ENCODE measurements at places on chromosomes 16 and 17.

DNA sequence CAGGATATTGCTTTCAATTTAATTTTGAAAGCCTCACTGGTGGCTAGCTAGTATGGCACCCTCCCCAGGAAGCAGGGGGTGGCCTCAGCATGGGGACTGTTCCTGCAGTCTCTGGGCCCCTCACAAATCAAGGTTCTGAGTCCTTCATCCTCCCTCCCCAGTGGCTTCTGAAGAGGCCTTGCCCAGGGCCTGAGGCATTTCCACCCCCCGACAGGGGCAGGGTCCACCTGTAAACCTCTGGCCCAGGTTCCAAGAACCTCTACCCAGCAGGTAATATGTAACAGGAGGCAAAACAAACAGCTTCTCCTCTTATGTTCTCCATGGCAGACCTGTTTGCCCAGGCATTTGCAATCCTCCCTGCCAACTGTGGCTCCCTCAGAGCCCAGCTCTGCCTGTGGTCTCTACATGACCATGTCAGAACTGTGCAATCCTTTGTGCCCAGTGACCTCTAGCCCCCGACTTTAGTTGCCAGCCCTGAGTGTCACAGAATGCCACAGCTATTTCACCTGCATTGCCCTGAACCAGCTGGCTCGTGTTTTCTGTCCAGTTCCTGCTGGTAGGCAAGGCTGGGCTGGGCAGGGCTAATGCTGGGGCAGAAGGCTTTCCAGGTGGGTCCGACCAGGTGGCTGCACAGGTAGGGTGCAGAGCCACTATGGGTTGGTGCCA, 14.3 kb downstream of the ACSF2 start:
- no peak for DNase-seq

GRCh38 chr16:4991754-4992153, 33.6 kb downstream of the SEC14L5 start:
- no peak for DNase-seq

DNA sequence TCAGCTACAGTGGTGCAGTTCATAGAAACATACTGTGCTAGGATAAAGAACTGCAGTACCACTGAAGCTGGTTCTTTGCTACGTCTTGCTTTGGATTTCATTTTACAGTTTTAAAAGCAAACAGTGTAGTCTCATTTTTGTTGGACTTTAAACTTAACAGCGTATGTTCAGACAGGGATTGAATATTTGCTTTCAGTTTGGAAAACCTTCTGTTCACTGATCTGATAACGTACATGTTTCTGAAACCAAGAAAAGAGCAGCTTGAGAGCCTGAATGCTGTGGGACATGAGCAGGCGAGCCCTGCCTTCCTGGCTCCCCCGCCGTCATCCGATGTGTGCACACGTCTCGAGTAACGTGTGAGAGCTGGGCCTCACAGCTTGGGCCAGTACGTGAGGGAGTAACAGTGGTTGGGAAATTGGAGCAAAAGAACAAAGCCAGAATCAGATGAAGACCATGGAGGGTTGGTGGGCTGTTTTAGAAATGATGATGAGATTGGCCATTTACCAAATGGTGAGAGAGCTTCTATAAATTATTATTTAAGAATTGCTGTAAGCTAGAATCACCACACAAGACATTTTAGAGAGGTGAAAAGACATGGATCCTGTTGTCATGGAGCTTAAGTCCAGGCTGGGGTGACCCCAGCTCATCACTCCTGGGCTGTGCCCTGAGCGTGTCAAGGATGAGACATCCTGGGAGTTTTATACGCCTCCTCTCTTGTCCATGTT, 20.8 kb upstream of the CLEC18C start:
- DNase-seq: no peak

- no peak for DNase-seq
These were observed 17.4 kb downstream of the ZNF276 start for GRCh38 chr16:89738538-89739317.

- no peak for DNase-seq
These were observed 215.7 kb upstream of the CIBAR2 start for GRCh38 chr16:85327731-85328675.

DNA sequence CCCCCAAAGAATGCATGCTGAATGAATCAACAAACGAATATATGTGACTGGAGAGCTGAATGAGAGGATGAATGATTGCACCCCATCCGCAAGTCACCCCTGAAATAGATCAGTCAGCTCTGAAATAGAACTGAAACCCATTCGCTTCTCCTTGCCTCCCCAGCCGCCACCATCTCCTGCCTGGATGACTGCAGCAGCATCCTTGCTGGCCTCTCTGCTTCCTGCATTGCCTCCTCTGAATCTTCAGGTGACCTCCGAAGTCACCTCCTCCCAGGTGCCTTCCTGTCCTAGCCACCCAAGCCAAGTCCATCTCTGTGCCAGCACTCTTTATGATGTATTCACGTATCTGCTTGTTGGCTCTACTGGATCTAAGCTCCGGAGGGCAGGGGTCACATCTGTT, 288.3 kb downstream of the CPPED1 start:
- no peak for DNase-seq

GRCh38 chr16:75244225-75244809, 7.1 kb downstream of the BCAR1 start:
- DNase-seq: no peak

All from fibroblast of skin of left quadriceps (primary cell).